Tibial nerve (tissue), 4 donors: ENCODE measurements at places on chromosomes 6 and 20. TPM values are rescaled to one million over a fixed set of nuclear protein-coding genes. Genes with fewer than 3 reads are reported as not detected.

GRCh38 chr6:42441697-42442081, 10.0 kb downstream of the TRERF1 start:
- DNase-seq: no peak

DNA sequence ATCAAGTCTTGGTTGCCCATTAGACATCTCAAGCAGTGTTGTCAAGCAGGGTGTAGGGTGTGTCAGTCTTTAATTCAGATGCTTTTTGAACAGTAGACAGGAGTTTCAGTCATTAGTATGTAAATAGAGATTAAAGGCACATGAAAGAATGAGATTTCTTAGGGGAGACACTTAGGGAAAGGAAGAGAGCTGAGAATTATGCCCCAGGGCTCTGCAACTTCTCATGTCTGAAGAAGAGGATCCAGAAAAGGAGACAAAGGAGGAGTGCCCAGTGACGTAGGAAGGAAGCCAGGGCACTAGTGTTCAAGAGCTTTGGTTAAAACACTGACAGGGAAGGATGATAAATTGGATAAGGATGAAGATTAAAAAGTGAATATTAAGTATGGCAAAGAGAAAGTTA, 569.7 kb downstream of the NKAIN2 start:
- DNase-seq: no peak

The RUNX2 gene
- 6.3 TPM for total RNA-seq

DNA sequence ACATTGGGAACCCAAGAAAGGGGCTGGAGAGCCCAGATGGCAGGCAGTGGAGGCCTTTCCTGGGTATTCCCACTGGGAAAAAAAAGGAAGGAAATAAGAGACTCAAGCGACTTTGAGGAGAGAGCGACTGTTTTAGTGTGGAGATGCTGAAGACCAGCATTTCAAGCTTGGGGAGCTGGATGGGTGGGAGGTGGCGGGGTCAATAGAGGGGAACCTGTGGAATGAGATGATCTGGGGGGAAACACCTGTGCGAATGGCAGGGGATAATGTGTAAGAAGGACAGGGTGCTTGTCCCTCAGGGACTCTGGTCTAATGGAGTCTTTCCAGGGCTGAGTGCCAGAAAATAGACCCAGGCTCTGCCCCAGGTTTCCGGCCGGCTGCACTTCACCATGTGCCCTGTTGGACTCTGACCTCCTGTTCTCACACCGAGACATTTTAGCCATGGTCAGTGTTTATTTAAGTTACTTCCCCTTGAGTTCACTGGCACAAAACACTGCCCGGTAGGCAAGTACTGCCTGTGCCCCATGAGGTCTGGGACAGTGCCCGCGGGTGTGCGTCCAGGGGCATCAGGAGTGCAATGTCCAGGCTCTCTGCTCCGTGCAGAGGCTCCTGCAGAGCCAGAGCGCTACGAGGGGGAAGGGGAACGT, 50.4 kb upstream of the NKX2-2 start:
- no peak for DNase-seq

DNA sequence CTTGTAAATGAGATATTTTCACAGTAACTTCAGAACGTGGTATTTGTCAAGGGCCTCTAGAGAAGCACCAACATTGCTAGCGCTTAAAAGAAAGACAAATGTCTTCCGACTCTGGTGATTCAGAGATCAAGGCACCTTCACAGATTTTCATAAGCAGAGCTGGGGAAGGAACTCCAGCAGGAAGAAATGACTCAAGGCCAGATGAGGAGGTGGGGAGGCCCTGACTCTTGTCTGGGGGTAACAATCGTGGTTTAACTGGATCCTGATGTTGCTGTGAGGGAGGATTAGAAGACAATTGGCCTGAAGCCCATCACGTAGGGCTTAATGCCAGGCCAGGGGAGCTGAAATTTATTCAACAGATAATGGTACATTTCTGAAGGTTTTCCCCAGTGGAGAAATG, 122.9 kb upstream of the QKI start:
- no peak for DNase-seq

- DNase-seq: no peak
Measured at GRCh38 chr6:22647719-22648118, 78.4 kb downstream of the HDGFL1 start.

The TMEM244 gene
- total RNA-seq: not detected

GRCh38 chr6:75824160-75824559, 75.1 kb downstream of the MYO6 start:
- DNase-seq: no peak

GRCh38 chr20:10781526-10781925, 107.7 kb upstream of the JAG1 start:
- DNase-seq: no peak
